ENCODE measurements at places on chromosomes 1 and 21.

DNA sequence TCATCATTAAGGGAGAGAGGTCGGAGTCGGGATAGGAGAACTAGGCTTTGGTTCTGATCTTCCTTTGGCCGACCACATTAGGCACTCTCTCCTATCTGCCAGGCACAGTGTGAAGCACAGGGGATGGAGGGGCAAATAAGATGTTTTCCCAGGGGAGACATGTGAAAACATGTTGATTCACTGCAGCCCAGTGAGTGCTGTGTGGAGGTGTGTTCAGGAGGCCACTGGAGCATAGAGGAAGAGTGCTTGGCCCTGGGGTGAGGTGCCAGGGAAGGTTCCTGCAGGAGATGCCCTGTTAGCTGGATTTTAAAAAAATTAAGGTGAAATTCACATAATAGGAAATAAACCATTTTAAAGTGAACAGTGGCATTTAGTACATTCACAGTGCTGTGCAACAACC is 3.7 kb downstream of the VANGL2 start:
- DNase-seq, result no peak

- no peak for DNase-seq
These were observed 1.3 kb upstream of the UBE2J2 start for GRCh38 chr1:1274931-1275431.

GRCh38 chr1:24236789-24237371 is 49.8 kb upstream of the IFNLR1 start:
- DNase-seq, result no peak

- DNase-seq, result no peak
These were observed 141.7 kb upstream of the HOOK1 start for GRCh38 chr1:59672851-59673572.

- DNase-seq, result no peak
These were observed 511 bp downstream of the NDC1 start for GRCh38 chr1:53837646-53837923.

DNA sequence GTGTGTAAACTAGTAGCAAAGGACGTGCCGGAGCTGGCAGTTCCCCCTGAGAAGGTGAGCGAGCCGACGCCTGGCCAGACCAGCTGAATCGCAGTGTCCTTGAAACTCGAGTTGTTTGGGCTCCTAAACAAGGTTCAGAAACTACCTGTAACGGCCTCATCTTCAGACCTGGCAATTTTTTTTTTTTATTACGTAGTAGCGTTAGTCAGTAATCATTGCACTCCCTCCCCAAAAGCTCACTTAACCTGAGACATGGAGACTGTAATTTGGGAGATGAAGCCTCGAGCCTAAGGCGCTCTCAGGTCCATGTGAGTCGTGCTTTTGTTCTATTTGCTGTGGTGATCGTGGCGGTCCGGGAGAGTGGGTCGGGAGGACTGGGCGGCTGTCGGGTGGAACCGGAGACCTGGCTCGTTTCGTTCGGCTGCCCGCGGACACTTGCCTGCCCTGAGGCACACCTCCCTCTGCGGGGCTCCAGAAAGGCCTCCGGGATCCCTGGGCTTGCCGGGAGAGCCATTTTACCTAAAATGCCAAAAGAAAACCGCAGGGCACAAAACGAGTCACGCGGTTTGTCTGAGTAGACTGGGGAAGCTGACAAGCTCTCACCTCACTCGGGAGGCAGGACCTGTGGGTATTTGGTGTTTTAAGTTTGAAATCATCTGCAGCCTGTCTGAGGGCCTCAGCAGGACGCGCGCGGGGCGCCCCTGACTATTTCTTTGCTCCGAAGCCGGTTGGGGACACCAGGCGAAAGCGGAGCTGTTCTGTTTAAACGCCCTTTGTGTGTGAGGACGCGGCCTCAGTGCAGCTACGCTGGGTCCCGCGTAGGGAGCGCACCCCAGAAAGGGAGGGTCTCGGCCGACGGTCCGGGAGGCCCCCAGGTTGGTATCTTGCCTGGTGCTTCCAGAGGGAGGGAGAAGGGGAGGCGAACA is 722 bp downstream of the LHX8 start:
- no peak for DNase-seq

All from head of caudate nucleus (tissue), 42 donors.